ENCODE measurements at places on chromosomes 12 and 14.
A peak's percentile ranks its signal among the peaks of the same experiment; 100 is the strongest.

- no peak for DNase-seq
Observed at GRCh38 chr14:53872681-53873089, 83.9 kb downstream of the BMP4 start.

- no peak for DNase-seq
Observed at GRCh38 chr14:97101561-97101960, 304.4 kb downstream of the VRK1 start.

GRCh38 chr12:60333461-60333860 lies 737.6 kb downstream of the SLC16A7 start:
- no peak for DNase-seq

- peak; percentile 53 for DNase-seq
Observed at GRCh38 chr14:21063479-21063878, 5.9 kb downstream of the RNASE8 start.

DNA sequence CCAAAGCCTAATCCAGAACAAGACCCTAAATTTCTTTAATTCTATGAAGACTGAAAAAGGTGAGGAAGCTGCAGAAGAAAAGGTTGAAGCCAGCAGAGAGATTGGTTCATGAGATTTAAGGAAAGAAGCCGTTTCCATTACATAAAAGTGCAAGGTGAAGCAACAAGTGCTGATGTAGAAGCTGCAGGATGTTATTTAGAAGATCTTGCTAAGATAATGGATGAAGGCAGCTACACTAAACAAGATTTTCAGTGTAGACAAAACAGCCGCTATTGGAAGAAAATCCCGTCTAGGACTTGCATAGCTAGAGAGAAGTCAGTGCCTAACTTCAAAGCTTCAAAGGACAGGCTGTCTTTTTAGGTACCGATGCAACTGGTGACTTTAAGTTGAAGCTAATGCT lies 65.4 kb upstream of the AMIGO2 start:
- no peak for DNase-seq

GRCh38 chr12:79001404-79001803 lies 136.8 kb downstream of the SYT1 start:
- DNase-seq = no peak

DNA sequence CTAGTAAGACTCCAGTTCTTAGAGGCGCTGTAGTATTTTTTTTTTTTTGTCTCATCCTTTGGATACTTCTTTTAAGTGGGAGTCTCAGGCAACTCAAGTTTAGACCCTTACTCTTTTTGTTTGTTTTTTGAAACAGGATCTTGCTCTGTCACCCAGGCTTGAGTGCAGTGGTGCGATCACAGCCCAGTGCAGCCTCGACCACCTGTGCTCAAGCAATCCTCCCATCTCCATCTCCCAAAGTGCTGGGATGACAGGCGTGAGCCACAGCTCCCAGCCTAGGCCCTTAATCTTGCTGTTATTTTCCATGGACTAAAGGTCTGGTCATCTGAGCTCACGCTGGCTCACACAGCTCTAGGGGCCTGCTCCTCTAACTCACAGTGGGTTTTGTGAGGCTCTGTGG lies 21.3 kb downstream of the GPRC5A start:
- DNase-seq = no peak

GRCh38 chr12:14153803-14154202 lies 172.4 kb upstream of the GRIN2B start:
- DNase-seq = no peak

- no peak for DNase-seq
Observed at GRCh38 chr14:91545946-91546716, 36.0 kb upstream of the PPP4R3A start.

DNA sequence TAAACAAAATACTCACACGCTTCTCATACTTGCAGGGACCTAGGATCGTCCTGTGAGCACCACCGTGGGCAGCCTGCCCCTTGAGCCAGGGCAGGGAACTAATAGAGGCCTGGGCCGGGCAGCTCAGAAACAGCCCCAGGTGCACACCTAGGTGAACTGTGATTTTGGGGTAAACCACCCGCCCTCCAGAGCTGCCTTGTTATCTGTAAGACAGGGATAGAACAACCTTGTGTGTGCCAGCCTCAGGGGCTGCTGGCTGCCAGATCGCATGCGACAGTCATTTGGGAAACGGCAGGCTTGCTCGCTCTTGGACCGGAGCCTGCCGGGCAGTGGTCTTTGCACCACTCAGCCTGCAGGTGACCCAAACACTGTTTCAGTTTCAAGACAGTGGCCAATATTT lies 86.8 kb downstream of the ADGRD1 start:
- no peak for DNase-seq

- no peak for DNase-seq
Observed at GRCh38 chr12:62166525-62166924, 93.7 kb upstream of the USP15 start.

DNA sequence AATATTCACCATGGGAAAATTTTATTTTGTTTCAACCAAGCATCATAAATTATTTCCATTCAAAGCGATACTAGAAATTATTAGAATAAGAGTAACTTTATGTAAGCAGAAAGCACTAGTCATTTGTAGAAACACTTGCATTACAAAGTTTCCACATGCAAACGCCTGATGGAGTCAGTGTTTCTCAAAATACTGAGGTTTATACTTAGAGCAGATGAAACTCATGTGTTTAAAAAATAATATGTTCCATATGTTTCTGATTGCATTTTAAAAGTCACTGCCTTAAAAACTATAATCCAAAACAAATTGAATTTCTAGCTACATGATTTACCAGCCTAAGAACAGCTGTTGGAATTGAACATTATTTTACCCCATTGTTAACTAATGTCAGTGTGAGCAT lies 1246.4 kb downstream of the SLC16A7 start:
- no peak for DNase-seq

DNA sequence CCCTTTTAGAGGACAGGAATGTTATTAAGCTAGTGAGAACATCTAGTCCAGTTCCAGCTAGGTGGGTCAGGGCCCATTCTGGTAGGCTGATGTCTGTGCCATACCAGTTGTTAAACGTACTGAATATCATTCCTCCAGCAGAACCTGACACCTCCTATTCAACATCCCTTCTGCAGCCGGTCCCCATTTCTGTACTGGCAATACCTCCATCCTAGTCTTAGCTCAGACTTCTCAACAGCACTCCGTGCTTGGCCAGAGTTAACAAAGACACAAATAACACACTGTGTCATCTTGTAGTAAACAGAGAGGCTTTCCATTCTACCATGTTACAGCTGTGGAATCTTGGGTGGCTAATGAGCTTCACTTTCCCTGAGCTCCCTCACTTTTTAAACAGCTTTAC lies 94.3 kb upstream of the PDE3A start:
- DNase-seq = no peak

DNA sequence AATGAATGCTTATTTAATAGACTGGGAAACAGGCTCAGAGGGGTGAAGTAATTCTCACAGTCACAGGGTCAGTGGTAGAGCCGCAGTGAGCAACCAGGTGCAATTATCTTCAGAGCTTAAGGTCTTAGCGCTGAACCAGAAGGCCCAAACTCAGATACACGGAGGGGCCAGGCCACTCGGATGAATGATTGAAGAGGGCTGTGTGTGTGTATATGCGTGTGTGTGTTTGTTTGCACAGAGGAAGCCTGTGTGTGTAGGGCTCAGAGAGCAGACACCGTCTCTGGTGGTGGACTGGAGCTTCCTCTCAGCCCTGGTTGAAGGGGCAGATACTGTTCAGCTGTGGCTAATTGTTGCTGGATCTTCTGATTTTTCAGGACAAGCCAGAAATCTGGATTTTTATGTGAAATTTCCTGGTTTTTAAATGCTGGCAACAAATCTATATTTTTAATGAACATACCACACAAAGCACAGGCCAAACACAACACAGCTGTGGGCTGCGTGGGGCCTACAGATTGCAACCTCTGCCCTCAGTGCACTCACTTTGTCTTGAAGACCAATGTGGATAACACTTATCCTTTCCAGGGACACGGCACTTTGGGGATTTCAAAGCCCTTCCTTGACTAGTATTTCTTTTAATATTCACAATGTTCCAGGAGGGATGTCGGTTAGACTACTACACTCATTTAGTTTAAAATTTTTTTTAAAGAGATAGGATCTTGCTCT lies 94.5 kb upstream of the NRXN3 start:
- no peak for DNase-seq

DNA sequence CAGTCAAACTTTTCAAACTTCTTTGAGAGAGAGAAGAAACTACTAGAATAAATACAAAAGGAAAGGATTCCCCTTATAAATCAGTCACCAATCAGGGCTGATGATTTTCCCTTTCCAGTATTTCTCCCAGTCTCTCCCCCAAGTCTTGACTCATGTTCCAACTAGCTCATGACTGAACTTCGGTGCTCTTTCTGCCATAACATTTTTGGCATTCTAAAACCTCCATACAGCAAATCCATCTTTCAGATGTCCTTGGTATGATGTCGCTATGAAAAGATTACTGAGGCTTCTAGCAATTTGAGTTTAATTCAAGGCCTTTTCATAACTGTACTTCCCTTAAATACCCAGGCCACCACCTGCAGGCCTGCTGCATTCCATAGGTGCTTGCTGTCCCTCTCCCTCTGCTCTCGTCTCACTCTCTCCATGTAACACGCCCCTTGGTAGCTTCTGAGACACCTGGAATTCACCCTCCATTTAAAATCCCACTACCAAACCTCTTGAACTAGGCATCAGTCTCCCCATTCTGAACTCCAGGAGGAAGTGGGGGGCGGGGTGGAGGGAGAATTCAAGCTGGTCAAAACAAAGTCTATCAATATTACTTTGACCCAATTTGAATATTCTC lies 2.4 kb downstream of the PRKD1 start:
- no peak for DNase-seq

- no peak for DNase-seq
Observed at GRCh38 chr14:63692310-63693020, 35.4 kb downstream of the SGPP1 start.

DNA sequence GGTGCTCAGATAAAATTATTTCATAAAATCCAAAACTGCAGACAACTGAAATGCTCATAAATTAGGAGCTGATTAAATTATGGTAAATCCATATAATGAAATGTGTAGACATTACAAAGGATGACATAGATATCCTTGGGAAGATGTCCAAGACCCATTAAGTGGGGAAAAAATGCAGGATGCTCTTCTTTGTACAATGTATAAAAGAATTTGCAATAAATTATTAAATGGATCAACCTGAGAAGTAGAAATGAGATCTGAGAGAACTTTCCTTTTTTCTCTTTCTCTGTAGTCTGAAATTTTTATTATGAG lies 336.4 kb upstream of the E2F7 start:
- DNase-seq = no peak

- peak; percentile 96 for DNase-seq
Observed at GRCh38 chr12:52191841-52192791, at the start of gene KRT80. KRT80 (minus strand) TSS chr12:52192014; CDS start chr12:52191902, 112 bp downstream.

- no peak for DNase-seq
Observed at GRCh38 chr14:56870336-56870735, 60.1 kb upstream of the OTX2 start.

GRCh38 chr12:2719392-2719791 lies 75.4 kb upstream of the FKBP4 start:
- no peak for DNase-seq

DNA sequence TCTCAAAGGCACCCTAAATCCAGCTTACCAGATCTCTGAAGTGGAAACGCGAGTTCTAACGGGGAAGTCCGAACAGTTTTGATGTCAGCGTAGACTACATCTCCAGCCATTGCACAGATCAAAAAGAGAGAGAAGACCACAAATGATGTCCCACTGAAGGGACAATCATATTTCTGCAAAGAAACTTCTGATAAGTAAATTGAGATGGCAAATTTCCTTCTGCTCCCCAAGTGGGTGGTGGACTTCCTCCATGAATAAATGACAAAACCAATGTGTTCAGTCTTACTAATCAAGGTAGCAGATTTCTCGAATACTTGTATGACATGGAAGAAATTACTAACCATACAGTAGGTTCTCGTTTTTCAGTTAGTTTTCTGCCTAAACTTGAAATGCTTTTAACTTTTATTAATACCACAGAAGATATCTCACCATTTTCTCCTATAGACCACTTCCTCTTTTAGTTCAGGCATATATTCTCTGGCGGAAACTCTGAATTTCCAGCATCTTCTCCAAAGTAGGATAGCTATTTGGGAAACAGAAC lies at the start of gene CLECL1:
CLECL1 (minus strand) TSS at position 177 of the 541 bp plus-strand sequence.
- no peak for DNase-seq

DNA sequence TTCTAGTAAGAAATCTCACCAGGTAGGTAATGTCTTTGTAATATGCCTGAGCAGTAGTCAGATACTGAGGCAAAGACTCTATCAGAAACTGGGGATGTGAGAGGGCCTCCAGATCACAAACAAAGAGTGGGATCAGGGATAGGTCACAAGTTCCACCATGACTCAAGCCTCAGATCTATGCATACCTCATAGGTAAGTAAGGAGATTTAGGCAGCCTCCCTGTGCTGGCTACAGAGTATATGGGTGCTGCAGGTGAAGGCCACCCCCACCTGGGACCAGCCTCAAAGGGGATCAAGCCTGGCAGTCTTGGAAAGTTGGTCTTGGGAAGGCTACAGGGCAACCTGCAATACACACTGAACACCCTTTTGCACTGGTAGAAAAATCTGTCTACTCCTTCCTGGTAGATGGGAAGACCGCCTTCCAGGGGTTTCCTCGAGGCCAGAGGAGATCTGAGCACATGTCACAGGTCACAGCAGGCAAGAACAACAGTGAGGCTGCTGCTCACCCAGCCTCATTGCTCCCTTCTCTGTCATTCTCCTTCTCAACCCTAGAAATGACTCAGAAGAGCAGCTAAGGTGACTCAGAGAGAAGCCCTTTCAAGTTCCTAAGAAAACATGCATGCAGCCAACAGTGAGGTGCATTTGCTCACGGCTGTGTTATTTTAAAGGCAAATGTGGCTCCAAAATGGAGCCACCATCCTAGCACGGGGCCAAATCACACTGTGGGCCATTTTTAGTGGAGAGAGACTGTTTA lies 143.4 kb upstream of the CDKN3 start:
- DNase-seq = peak; percentile 71

- DNase-seq = peak; percentile 50
Observed at GRCh38 chr14:68124979-68125731, 305.6 kb downstream of the RAD51B start.

GRCh38 chr12:52141306-52141705 lies 50.5 kb downstream of the KRT80 start:
- DNase-seq = no peak

- no peak for DNase-seq
Observed at GRCh38 chr12:45098766-45099165, 47.9 kb upstream of the DBX2 start.

DNA sequence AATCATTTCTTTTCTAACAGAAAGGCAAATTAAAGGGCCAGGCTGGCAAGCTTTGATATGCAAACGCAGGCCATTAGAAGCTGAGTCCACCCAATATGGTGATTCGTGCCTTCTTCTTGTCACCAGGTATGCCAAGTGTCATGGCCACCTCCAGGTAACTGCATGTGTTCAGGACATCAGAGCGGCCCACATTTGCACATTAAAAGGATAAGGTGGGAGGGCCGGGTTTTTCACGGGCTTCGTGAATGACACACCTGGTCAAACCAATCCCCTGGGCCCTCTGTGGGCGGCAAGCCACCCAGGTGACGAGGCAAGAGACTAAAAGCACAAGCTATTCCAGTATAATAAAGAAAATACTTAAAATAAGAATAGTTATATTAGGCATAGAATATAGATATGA lies 75.9 kb upstream of the TSPAN11 start:
- DNase-seq = no peak

All from SJSA1 (cell line).